ENCODE measurements at places on chromosomes 2 and 18. TPM values are rescaled to one million over a fixed set of nuclear protein-coding genes. Genes with fewer than 3 reads are reported as not detected.

GRCh38 chr2:45105050-45105582 is 95.9 kb upstream of the SIX2 start:
- DNase-seq: no peak

DNA sequence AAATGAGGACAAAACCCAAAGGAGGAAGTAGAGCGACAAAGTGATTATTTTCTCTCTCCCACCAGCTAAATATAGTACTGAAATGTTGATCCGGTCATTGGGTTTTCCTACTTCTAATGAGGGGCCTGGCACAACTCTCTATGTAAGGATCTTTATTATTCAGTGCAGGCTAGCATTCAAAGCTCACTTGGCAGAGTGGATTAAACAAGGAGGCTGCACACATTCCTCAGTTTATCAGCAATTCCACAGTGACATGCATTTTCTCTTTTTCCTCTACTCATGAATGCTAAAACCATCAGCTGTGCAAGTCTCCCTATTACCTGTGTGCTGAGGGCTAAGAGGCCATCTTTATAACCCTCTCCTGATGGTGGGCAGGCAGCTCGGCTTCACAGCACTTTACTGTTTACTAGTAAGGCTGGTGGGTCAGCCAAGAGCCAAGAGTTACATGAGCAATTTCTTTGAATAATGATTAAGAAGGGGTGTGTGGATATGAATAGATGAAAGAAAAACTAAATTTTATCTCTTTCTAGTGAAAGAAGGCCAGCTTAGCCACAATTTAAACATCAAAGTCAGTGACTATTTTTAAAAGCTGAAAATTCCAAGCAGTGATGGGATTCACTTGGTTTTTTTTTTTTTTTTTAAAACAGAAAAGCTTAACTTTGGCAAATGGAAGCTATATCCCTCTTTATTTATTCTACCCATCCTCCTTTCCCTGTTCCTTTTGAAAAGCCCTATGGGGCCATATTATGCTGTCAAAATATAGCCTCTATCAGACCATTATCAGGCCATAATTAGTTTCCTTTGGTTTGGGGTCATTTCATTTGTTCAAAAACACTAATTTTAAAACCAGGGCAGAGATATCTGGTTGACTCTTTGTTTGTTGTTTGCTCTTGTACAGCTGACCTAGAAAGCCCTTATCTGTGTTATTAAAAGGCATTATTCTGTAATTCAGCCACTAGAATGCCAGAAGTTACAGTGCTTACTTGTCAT is 111.0 kb downstream of the RBM43 start:
- DNase-seq: no peak

- DNase-seq: no peak
Observed at GRCh38 chr2:20571644-20572215, 79.2 kb downstream of the HS1BP3 start.

GRCh38 chr2:173991856-173992588 is 26.8 kb upstream of the SP3 start:
- DNase-seq: peak; percentile 78

DNA sequence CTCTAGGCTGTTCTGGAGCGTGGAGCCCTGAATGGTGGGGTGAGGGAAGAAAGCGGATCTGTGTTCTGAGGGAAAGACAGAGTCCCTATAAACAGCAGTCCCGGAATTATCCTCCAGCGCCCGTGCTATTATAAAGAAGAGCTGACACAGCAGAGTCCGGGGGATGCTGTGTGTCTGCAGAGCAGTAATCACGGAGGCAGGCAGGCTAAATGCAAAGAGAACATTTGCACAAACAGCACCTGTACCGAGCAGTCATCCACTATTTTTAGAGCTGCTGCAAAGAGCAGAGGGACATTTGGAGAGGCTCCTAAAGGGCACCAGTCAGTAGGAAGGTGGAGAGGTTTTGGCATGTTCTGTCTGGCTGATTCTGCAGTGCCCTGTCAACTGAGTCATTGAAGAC is 293.8 kb upstream of the SLC14A2 start:
- no peak for DNase-seq

- DNase-seq: no peak
Observed at GRCh38 chr2:230234122-230234722, 8.7 kb downstream of the SP140 start.

DNA sequence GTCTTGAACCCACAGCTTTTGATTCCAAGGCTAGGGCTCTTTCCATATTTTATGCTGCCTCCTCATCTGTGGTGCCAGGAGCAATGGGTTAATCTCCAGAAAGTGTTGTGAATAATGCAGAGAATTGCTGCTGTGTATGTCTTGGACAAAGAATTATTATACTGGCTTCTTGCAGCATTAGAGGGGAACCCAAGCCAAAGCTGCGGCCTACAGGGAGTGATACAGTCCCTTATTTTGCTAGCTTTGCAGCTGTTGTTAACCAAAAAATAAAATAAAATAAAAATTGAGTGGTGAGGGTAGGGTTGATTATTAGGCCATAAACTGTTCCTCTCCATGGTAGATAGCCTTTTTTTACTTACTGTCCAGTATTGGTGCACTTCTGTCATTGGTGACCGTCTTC is 16.7 kb downstream of the WIPF1 start:
- no peak for DNase-seq

DNA sequence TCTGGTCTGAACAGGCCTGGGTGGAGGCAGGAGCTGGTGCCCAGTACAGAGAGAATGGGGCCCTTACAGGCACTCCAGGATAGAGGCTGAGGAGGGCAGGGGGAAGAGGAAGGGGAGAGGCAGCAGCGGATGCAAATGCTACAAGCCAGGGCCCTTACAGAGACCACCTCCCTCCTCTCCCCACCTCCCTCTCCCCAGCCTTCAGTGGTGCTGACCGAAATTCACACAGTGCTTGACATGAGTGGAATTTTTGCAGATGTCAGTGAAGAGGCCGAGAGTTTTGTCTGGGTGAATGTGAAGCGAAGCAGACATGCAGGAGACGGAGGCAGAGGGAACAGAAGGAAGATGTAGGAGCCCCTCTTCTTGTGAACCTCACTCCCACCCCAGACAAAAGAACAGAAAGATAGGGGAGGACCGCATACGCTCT is 31.9 kb downstream of the CIB4 start:
- DNase-seq: no peak

GRCh38 chr2:84889332-84889731 is 8.4 kb upstream of the TRABD2A start:
- DNase-seq: no peak

- no peak for DNase-seq
Observed at GRCh38 chr2:20168048-20168726, 56.7 kb downstream of the SDC1 start.

DNA sequence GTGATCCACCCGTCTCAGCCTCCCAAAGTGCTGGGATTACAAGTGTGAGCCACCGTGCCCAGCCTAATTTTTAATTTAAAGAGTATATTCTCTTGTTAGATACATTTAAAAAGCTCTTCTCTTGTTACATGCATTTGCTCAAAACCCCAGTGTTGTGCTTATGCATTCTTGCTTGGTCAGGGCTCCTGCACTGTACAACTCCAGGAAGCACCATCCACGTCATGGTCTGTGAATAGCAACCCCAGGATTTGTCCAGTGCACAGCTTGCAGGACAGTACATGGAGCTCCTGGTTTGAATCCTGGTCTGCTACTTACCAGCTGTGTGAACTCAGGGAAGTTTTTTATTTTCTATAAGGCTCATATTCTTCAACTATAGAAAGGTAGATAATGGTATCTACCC is 80.8 kb downstream of the MDH1 start:
- DNase-seq: no peak

DNA sequence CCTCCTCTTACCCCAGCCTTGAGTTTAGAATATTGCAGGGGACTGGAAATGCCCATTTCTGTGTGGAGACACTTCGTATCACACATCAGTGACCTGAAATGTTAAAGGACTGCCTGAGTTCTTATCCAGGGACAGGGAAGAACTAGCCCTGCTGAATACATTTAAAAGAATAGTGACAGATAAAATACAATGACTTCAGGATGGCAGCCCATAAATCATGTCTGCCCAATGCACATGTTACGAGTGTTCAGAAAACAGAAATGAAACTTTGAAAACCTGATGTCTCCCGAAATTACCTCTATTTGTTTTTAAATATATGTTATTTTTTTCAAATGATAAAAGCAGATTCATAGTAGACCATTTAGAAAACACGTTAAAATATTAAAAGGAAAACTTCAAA is 22.3 kb upstream of the RAB12 start:
- no peak for DNase-seq

DNA sequence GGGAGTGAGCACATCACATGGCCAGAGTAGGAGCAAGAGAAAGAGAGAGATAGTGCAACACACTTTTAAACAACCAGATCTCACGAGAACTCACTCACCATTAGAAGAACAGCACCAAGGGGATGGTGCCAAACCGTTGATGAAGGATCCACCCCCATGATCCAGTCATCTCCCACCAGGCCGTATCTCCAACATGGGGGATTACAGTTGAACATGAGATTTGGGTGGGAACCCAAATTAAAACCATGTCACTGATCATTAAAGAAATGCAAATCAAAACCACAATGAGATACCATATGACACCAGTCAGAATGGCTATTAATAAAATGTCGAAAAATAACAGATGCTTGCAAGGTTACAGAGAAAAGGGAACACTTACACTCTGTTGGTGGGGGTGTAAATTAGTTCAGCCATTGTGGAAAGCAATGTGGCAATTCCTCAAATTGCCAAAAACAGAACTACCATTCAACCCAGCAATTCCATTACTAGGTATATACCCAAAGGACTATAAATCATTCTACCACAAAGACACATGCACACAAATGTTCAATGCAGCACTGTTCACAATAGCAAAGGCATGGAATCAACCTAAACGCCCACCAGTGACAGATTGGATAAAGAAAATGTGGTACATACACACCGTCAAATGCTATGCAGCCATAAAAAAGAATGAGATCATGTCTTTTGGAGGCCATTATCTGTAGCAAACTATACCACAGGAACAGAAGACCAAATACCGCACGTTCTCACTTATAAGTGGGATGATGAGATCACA is 137.1 kb downstream of the COL6A3 start:
- no peak for DNase-seq

DNA sequence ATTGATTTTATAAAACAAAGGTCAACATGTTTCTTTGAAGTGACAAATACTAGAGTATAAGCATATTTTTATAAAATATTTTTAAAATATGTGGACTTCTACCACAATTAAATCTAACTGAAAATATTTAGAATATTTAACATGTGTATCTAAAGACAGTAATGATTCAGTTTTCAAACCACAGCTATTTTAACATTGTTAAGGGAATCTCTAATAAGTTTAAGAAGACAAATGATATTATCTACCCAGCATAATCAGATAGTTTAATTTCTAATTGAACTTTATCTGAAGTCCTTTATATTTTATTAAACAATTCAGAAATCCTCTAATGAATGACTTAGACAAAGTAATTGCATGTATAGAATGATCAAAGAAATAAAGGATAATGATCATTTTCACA is 96.2 kb downstream of the VWC2L start:
- DNase-seq: no peak

GRCh38 chr2:120517751-120518469 is 172.0 kb downstream of the INHBB start:
- DNase-seq: peak; percentile 10

DNA sequence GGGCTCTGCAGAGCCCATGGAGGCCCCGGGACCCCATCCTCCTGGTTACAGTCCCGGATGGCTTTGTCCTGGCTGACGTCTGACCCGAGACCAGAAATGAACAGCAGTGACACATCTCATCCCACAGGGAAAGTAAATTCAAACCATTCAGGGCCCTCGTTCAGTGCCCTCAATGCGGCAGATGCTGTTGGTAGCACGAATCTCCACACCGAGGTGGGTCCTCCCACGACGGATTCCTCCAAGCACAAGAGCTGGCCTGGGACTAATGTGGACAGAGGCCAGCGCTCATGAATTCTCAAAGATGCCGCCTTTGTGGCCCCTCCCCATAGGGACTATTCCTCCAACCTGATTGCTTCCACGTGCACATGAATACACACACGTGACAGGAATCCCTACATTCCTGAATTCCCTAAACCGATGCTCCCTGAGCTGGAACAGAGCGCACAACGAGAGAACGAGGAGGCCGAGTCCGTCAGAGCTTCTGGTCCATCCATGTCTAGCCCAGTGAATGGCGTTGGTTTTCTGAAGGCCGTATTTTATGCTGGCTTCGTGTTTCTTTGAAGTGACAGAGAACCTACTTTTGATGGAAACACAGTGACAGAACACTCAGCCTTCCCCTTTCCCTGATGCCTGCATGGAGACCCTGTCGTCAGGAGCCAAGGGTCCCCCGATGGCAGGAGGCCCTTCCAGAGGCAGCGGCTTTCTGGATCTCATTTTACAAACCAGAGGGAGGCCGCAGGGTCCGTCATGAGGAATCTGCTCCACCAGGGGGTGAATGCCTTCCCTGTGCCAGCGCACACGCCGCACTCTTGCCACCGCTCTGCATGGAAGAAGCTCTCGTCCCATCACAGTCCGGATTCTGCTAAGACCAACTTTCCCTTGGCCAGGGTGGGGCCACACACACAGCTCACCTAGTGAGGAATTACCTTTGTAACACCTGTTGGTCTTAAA is 64.3 kb upstream of the SNTG2 start:
- DNase-seq: no peak

DNA sequence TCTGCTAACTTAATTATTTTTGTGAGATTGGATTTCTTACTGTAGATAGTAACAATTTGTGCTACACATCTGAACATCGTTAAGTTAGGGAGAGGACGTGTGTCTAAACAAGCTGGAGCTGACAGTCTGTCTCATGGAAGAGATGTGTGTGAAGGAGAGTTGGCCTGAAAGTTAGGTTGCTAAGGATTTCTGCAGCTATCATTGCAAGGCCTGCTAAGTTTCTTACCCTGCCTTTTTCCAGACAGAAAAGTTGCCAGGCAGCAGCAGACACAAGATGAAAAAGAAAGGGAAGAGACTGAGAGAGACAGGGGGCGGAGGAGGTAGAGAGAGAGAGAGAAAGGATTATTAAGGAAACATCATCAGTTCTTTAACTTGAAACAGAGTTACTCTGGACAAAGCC is 4.1 kb upstream of the LRP1B start:
- DNase-seq: no peak

DNA sequence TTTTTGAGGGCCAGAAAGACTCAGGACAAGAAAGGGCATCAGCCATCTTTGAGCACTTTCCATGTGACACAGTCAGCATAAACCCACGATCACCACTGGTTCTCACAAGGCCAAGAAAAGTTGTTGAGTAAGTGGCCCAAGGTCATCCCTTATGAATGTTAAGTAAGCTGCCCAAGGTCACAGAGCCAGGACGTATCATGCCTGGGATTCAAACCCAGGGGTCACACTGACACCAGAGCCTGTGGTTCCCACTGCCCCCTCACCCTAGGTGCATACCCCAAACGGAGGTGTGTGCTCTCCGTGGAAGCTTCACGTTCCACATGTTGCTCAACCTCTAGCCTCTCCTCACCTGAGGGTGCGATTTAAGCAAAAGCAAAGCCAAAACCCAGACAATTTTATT is 2.3 kb upstream of the CTIF start:
- DNase-seq: no peak

GRCh38 chr2:26811791-26812694 is 26.2 kb downstream of the CENPA start:
- DNase-seq: no peak

ELOA2 gene
- total RNA-seq: not detected

GCG gene
- not detected for total RNA-seq

RIT2 gene
- total RNA-seq: not detected

FOXD4L1 gene
- 0.33 TPM for total RNA-seq

SH3BP4 gene
- total RNA-seq: 47.3 TPM

LRATD1 gene
- total RNA-seq: 35.4 TPM

ZNF396 gene
- 0.95 TPM for total RNA-seq

LRP2 gene
- total RNA-seq: not detected

SKOR2 gene
- total RNA-seq: not detected

TSHZ1 gene
- 5.6 TPM for total RNA-seq

CD8B2 gene
- not detected for total RNA-seq

CTAGE1 gene
- total RNA-seq: not detected
